ENCODE measurements at places on chromosomes 7 and 10.

GRCh38 chr10:24202181-24202570 is 6.8 kb upstream of the KIAA1217 start:
- DNase-seq = no peak

DNA sequence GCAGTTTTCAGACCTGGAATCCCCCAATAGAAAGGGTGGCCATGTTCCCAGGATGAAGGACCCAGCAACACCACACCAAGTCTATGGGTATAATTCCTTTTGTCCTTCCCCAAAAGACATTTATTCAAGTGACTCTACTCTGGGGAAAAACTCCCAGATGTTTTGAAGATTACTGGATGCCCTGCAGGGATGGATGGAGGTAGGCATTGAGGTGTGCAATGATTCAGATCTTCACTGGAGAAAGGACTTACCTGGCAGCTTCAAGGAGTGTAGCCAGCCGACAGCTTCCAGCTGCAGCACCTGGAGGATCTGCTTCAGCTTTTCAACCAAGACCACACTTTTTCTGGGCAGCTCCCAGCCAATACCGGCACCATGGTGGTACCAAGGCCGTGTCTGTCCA is 172.0 kb downstream of the BAMBI start:
- no peak for DNase-seq

DNA sequence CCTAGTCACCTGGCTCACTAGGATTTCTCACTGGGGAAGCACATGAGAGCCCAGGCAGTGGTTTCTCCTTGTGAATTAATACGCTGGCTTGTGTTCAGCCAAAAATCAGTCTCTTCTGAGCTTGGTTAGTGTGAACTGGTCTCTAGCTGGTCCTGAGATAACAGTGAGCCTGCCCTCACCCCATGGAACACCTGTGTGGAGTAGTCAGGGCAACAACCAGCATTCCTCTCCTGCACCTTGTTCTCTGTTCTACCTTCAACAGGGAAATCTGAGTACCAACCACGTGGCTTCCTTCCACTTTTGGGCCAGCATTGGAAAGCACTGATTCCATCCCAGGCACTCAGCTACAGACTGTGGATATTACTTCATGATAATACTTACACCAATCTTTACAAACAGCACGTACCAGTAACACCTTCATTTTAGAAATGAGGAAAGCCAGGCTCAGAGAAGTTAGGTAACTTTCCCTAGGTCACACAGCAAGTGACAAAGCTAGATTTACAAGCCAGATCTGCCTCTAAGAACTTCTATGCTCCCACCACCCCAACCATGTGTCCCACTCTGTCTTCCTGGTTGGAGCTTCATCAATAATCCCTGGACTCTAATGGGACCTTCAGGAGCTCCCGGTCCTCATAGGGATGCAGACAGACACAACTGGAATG is 106.6 kb downstream of the GRID1 start:
- no peak for DNase-seq

GRCh38 chr7:78017591-78018100 is 219.1 kb downstream of the PHTF2 start:
- no peak for DNase-seq

DNA sequence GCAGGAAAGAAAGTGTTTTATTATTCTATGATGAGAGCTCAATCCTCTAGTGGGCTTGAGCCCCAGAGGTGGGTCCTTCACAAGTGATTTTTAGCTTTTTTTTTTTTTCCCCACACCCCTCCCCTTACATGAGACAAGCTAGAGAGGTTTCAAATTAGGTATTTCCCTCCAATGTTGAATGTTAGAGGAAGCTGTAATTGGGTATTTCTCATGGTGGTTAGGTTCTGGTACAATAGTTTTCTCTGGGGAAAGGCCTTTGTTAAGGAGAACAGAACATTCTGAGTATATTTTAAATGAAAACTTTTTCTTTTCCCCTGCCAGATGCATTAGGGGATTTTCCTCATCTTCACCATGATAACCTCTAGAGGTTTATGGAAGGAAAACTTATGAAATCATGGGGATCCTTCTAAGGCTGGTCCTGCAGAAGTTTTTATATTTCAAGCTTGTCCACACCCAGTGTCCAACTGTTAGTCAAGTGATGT is 1039.7 kb downstream of the NRG3 start:
- no peak for DNase-seq

- no peak for DNase-seq
Observed at GRCh38 chr10:59108886-59109288, 67.6 kb upstream of the PHYHIPL start.

- peak; percentile 36 for DNase-seq
Observed at GRCh38 chr10:60989400-60989876, 45.5 kb upstream of the RHOBTB1 start.

GRCh38 chr10:67912331-67912946 is 28.0 kb downstream of the SIRT1 start:
- no peak for DNase-seq

- no peak for DNase-seq
Observed at GRCh38 chr7:101624246-101625001, 4.7 kb downstream of the MYL10 start.

DNA sequence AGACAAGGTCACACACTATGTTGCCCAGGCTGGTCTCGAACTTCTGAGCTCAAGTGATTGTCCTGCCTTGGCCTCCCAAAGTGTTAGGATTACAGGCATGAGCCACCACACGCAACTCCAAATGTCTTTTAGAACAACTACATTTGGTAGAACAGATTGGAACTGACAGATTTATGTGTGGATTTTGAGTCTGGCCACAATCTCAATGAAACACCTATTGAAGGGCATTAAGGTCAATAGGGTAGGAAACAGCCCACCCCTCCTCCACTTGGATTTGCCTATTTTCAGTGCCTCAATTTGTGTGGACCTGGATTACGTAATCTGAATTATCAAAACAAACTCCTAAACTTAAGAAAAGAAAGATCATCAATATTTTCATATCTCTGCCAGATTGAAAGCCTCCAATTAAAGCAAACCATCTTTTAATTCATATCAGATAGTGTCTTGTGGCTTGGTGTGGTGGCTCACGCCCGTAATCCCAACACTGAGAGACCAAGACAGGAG is 15.5 kb upstream of the CYP51A1 start:
- no peak for DNase-seq

GRCh38 chr7:101719123-101719470 is 90.0 kb upstream of the MYL10 start:
- DNase-seq = no peak

GRCh38 chr10:97336446-97336845 is 1.9 kb upstream of the FRAT2 start:
- DNase-seq = no peak

- no peak for DNase-seq
Observed at GRCh38 chr7:130334274-130334673, 10.3 kb upstream of the CPA5 start.

- no peak for DNase-seq
Observed at GRCh38 chr10:109866995-109867635, 56.2 kb downstream of the XPNPEP1 start.

GRCh38 chr7:158950914-158951635 is 94.7 kb downstream of the DYNC2I1 start:
- DNase-seq = no peak

DNA sequence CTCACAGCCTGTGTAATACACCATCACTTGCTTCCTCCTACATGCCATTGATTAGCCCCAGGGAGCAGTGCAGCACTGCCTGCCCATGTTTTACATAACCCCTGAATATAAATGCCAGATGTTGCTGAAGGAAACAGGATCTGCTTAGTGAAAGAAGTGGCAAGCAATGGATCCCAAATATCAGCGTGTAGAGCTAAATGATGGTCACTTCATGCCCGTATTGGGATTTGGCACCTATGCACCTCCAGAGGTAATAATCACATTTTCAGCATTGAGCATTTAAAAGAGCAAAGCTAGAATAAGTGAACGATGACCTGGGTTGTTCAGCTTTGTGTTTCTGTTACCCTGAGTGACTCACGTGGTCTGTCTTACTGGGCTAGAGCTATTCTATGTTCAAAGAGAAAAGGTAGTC is at the start of gene AKR1C4:
Gene AKR1C4, plus strand, starts transcription at position 136 of the 412 bp plus-strand sequence. Its CDS starts 31 bp downstream, at position 167.
- no peak for DNase-seq

DNA sequence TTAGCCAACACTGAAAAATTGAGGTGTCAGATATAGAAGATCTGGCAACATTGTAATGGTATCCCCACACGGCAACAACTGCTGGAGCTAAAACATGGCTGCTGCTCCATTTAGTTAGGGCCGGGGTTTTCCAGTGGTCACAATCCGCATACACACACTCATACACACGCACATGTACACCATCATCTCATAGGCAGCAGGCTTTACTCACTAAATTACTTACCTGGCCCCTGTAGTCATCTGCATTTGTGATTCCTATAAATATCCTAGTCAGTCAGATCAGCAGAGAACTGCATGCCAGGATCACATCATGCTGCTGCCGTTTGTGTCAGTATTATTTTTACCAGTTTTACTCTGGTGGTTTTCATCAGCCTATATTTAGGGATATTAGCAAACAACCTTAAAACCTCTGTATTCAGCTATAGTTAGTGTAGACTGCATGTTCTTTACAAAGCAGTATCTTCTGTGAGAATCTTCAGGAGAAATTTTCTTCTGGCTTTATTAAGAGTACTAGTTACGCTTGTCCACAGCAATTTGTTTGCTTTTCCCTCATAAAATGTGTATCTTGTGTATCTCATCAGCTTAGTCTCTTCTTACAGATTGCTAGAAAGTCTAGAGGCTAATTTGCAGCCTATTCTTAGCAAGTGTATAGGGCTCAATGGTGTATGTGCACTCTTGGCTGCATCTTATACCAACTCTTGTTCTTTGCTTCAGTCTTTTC is 38.3 kb upstream of the PTPN12 start:
- DNase-seq = no peak

DNA sequence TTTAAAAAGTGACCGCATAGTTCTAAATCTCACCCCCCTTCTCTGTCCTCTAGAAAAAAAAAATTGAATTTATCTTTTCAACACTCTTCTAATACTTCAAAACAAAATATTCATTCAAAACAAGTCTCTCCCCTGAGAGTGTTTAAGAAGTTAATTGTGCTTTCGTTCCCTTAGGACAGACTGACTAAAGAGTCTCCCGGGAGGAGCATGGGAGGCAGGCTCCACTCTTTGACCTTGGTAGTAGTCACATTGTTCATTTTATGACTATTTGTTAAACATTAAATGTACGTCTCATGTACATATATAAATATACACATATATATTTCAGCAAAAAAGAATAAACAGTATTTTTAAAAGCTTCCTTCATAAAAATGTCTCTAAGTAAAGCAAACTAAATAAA is 35.3 kb upstream of the SPOCK2 start:
- DNase-seq = no peak

- DNase-seq = no peak
Observed at GRCh38 chr10:52967806-52968795, 195.5 kb upstream of the MBL2 start.

DNA sequence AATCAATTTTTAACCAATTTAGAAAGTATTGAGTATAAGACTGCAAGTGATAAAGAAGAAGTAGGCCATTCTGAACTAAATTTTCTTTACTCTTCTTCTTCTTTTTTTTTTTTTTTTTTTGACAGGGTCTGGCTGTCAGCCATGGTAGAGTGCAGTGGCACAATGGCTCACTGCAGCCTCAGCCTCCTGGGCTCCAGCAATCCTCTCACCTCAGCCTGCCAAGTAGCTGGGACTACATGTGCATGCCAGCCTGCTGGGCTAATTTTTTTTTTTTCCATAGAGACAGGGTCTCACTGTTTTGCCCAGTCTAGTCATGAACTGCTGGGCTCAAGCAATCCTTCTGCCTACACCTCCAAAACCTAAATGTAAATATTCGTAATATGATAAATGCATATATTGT is 63.2 kb downstream of the DGKB start:
- no peak for DNase-seq

DNA sequence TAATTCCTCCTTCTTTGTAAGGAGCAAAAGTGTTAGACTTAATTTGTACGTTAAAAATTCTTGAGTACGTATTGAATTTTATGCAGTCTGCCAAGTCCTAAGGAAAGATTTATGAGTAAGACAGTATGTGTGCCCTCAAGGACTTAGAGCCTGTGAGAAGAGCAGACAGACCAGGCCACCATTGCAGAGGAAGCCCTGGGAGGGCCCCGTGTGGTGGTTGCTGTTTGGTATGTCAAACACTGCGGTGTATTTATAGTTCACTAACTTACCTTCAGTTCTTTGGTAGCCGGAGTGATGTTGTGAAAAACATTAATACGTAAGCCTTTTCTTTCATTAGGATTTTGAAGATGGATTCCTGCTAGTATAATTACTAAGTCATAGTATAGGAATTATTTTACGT is 82.9 kb downstream of the GALNT11 start:
- no peak for DNase-seq

DNA sequence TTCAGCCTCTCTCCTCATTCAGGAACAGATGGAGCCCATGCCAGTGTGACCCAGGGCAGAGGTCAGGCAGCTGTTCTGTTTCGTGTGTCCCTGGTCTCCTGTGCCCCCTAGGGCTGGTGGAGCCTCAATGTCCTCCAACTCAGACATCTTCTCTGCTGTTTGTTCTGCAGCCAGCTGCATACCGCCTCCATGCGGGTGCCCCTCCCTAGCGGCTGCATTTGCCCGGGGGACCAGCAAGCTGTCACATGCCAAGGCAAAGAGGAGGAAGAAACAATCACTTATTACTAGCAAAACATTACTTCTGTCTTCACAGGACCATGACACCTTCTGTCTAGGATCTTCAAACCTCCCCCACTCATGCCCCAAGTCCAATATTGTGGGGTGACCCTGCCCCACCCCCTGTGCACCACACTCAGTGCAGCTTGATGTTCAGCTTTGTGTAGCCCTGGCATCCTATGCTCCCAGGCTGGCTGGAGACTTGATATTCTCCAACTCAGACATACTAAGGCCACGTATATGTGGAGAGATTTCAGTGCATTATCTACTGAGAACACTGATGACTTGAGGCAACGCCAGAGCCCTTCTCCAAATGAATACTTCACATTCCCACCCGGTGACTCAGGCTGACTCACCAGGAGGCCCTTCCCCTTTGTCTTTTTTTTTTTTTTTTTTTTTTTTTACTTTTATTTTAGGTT is 188.9 kb downstream of the SKIDA1 start:
- peak; percentile 60 for DNase-seq

DNA sequence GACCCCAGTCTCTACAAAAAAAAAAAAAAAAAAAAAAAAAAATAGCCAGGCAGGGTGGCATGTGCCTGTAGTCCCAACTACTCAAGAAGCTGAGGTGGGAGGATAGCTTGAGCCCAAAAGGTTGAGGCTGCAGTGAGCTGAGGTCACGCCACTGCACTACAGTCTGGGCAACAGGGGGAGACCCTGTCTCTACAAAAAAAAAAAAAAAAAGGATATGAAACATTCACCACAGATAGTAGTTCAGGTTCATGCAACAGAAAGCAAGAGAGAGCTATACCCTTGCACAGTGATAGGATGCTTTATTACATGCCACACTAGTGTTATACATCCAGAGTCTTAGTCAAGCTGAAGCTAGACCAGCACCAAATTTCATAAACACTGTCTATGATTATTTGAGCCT is 148.4 kb upstream of the KAT6B start:
- DNase-seq = no peak

- no peak for DNase-seq
Observed at GRCh38 chr7:24630596-24630995, 57.3 kb downstream of the PALS2 start.

- DNase-seq = peak; percentile 15
Observed at GRCh38 chr10:93852476-93853095, 41.2 kb upstream of the SLC35G1 start.
